ENCODE measurements at places on chromosomes 12 and 14. TPM values are rescaled to one million over a fixed set of nuclear protein-coding genes. Genes with fewer than 3 reads are reported as not detected.

PMCH gene
- not detected for polyA plus RNA-seq

PLEKHD1 gene
- 0.24 TPM for polyA plus RNA-seq

NPFF gene
- polyA plus RNA-seq: not detected

PRH2 gene
- 0.16 TPM for polyA plus RNA-seq

SLC4A8 gene
- 8.6 TPM for polyA plus RNA-seq

EVL gene
- polyA plus RNA-seq: 48.1 TPM

SERPINA12 gene
- not detected for polyA plus RNA-seq

SOAT2 gene
- polyA plus RNA-seq: 0.13 TPM

CD163L1 gene
- polyA plus RNA-seq: 0.03 TPM

ZNF740 gene
- 8.2 TPM for polyA plus RNA-seq

AHNAK2 gene
- 0.95 TPM for polyA plus RNA-seq

FBXW8 gene
- 17.9 TPM for polyA plus RNA-seq

- no peak for DNase-seq
Measured at GRCh38 chr12:31203261-31203660, 122.7 kb downstream of the SINHCAF start.

GRCh38 chr12:22656376-22656775 is 31.4 kb downstream of the ETNK1 start:
- no peak for DNase-seq

GRCh38 chr14:34966413-34966812 is 16.4 kb upstream of the SRP54 start:
- DNase-seq: peak; percentile 10

GRCh38 chr12:4849115-4849541 is 60.6 kb upstream of the KCNA1 start:
- no peak for DNase-seq

- no peak for DNase-seq
Measured at GRCh38 chr12:53093777-53094393, 3.6 kb upstream of the IGFBP6 start.

DNA sequence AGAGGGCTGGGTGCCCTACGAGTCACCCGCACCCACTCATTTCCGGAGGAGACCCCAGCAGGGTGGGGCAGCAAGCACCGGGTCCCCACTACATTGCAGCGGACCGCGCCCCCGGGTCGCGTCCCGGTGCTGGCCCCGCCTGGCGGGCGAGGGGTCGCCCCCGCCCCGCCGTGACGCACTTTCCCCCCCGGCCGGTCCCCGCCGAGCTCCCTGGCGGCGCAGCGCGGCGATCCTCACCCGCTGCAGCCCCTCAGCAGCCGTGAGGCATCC is 106.1 kb downstream of the PRICKLE1 start:
- peak; percentile 67 for DNase-seq

- DNase-seq: no peak
Measured at GRCh38 chr14:105776924-105777323, 250.5 kb downstream of the TMEM121 start.

DNA sequence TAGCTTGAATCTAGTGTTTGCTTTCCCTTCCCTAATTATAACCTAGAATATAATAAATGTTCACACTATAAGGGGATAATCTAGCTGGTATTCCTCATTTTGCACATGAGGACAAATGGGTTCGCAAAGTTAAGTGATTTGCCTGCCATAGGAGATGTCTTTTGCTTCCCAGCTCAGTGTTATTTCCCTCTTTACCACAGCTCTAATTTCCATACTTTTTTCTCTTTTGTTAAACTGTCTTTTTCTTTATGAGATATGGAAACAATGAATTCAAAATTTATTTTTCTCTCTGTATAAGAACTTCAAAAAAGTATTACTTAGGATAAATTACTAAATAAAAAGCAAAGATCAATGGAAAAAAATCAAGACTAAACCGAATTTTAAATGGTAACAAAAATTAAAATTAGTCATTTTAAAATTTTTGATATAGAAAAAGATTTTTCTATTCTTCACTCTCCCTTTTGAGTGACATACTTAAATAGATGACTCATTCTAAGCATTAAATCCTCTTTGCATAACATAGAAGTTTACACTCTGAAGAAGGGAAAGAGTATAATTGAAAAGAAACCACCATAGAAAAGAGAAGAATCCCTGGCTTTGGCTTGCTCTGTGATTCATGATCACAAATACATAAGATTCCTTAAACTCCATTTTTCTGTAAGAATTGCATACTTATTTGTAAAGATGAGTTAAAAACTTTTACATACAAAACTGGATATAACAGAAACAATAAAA is 97.3 kb downstream of the INSM2 start:
- DNase-seq: no peak

DNA sequence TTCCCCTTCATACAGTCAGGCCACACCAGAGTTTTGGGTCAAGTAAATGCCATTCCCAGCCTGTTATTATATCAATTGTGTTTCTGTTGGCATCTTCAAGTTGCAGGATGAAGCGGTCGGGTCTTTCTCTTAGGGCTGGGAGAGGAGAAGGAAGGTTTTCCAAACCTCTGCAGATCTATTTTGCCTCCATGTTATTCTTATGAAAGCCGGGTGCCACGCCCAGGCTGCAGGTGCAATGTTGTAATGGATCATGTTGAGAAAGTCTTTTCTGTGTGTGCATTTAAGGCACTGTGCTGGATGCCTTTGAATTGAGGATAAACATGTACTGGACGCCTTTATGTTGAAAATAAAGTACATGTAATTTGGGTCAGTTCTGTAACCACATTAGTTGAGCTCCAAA is 164.4 kb upstream of the HIF1A start:
- no peak for DNase-seq

DNA sequence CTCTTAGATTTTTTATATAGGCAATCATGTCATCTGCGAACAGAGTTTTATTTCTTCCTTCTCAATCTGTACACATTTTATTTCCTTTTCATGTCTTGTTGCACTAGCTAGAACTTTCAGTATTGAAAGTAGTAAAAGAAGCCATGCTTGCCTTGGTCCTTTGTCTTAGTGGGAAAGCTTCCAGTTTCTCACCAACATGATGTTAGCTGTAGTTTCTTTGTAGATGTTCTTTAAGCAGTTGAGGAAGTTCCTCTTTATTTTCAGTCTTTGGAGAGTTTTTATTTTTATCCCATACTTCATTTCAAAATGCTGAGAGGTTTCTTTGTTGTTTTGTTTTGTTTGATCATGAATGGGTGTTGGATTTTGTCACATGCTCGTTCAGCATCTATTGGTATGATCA is 12.7 kb upstream of the RIMKLB start:
- no peak for DNase-seq

DNA sequence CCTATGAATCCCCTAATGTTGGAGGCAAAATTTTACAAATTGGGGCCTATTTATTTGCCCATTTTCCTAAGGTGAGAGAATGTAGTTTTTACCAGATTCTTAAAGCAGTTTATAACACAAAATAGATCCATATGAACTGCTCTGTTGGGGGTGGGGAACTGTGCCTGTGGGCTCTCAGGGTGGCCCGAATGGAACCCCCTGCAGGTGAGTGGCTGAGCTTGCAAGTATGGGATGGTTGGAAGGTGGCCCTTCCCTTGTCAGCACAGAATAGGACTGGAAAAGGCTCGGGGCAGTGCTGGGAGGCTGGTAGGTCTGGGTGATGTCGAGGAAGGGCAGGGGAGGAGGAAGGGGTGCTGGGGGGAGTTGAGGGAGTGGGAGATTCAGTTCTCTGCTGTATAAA is 4.9 kb downstream of the VSX2 start:
- DNase-seq: peak; percentile 25

GRCh38 chr14:68506645-68507419 is 286.0 kb downstream of the ZFP36L1 start:
- DNase-seq: no peak

- DNase-seq: no peak
Measured at GRCh38 chr12:12975322-12976077, 23.5 kb upstream of the GPRC5D start.

DNA sequence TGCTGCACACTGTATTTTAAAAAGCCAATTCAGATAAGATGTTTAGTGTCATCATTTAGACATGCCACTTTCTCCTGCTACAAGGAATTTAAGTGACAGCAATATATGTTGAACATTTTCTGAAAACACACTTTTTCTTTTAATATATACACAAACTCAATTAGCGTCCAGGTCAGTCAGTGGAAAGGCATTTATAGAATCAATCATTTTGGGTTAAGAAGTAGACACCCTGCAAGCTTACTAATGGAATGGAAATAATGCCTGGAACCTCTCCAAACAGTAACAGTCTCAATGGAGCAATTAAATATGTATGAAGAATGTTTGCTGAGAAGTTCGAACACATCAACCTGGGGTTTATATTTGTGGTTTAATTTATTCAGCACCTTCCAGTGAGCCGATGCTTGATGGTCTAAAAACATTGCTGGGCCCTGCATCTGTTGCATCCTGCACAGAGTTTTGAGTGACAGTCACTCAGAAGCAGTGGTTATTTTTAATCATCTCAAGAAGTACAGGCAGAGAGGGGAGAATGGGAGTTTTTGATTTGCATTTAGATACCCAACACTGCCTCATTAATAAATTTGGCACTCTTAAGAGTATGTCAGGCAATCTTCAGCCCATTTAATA is 410.7 kb downstream of the TMEM117 start:
- DNase-seq: no peak

DNA sequence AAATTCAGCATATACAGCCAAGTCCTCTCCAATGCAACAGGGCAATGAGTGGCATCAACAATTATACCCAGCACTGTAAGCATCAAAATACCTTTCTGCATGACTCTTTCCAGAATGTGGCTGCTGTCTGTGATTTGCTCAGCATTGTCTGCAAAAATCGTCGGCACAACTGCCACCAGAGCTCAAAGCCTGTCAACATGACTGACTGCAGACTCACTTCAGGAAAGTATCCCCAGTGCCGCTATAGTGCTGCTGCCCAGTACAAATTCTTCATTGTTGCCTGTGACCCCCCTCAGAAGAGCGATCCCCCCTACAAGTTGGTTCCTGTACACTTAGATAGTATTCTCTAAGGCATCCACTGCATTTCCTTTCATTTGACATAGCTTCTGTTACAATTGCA is 735 bp downstream of the RNASE6 start:
- DNase-seq: no peak

GRCh38 chr14:24338843-24339242 is 948 bp downstream of the RIPK3 start:
- no peak for DNase-seq

DNA sequence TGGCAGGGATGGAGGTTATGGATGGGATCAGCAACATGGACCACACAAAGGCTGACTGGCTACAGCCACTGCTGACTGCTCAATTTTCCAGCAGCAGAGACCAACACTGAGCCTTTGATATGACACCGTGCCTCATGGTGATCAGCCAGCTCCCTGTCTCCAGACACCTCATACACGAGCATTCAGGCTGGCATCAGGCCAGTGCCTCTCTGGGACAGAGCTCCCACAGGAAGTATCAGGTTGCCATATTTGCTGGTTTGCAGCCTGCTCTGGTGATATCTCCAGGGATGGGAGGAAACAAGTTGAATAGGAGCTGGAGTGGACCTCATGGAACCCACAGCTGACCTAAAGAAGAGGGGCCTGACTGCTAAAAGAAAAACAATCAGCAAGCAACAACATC is 471.2 kb upstream of the ATXN7L3B start:
- DNase-seq: no peak

- no peak for DNase-seq
Measured at GRCh38 chr14:23895480-23895879, 58.1 kb upstream of the DHRS4 start.

GRCh38 chr14:64540208-64541202 is at the start of gene HSPA2:
Gene HSPA2, plus strand, starts transcription at chr14:64540741. Its CDS starts 109 bp downstream, at chr14:64540850.
- peak; percentile 98 for DNase-seq

All from H1 (cell line).